Activated CD4-positive, alpha-beta T cell treated with anti-CD3 and anti-CD28 coated beads for 36 hours (primary cell): ENCODE measurements at places on chromosomes 2 and 18. TPM values are rescaled to one million over a fixed set of nuclear protein-coding genes. Genes with fewer than 3 reads are reported as not detected.

GRCh38 chr18:37516361-37516853 is 49.2 kb downstream of the CELF4 start:
- DNase-seq, result no peak

- peak; percentile 74 for DNase-seq
These were observed 9.4 kb upstream of the AGFG1 start for GRCh38 chr2:227462462-227462951.

ALKAL2 gene
- not detected for total RNA-seq

B3GNT2 gene
- 28.6 TPM for total RNA-seq

GRCh38 chr18:13216711-13217465 is 1.7 kb upstream of the LDLRAD4 start:
- DNase-seq, result peak; percentile 71

DNA sequence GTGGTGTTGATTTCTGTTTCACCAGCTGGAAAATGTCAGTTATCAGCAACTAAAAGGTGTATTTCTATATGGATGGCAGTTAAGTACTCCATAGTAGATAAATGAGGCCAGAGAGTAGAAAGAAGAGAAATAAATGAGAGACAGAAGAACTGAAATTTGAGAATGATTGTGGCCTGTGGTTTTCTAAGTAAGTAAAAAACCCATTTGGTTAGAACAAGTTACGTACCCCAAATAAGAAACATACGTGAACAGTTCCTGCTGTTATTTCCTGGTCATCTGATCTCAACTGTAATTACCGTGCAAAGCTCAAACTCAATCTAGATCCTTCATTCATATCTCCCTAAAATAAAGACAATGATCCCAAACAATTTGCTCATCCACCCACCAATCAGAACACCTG is 181.3 kb downstream of the PID1 start:
- DNase-seq, result no peak

SP140L gene
- total RNA-seq, result 40.1 TPM
